AG08395 (cell line): ENCODE measurements at places on chromosomes 2 and 18.

GRCh38 chr18:31192086-31192776 is 29.6 kb upstream of the DSC1 start:
- DNase-seq, result no peak

DNA sequence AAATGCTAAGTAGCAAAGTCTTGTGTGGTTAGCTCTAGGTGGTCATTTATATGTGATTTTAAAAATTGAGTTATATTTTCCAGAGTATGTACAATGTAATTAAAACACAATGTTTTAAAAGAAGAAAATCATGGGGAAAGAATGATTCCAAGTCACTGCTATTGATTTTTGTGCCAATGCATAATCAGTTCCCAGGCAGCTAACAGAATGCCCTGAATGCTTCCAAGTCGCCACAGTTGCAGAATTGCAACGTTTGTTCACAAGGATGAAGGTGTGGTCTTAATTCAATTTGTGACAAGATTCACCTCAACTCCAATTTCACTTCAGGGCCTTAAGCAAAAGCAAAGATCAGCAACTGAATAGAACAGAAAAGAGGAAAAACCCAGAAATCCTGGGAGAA is 200.4 kb downstream of the SPP2 start:
- DNase-seq, result no peak

- DNase-seq, result no peak
Observed at GRCh38 chr2:24055750-24056149, 6.2 kb downstream of the FKBP1B start.

DNA sequence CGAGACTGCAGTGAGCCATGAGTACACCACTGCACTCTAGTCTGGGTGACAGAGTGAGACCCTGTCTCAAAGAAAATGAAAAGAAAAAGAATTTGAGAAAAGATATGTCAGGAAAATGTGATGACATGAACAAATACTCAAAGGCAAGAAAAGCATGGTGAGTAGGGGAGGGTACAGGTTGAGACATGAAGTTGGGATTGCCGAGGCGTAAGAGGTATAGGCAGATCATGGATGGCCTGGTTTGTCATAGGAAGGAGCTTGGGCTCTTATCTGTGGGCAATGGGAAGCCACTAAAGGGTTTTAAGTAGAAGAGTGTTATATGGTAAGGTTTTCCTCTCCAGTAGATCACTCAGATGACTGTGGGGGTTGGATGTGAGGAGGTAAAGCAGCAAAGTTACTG is 32.3 kb downstream of the SPAST start:
- DNase-seq, result no peak

DNA sequence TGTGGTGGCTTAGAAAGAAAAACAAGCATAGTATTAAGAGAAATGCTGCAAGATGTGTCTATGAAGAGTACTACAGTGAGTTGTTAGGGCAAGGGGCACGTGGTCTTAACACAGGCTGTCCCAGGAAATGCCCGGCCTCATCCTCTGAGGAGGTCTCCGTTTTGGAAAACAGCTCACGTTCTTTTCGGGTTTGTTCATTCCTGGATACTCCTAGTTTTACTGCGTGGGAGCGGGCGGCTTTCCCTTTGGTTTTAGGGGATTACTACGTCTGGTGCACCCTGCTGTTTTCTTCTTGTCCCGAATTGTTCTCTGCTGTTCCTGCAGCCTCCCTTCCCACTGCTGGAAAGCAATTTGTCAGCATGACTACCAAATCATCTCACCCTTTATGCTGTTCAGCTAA is 55.5 kb upstream of the RAB6D start:
- no peak for DNase-seq

DNA sequence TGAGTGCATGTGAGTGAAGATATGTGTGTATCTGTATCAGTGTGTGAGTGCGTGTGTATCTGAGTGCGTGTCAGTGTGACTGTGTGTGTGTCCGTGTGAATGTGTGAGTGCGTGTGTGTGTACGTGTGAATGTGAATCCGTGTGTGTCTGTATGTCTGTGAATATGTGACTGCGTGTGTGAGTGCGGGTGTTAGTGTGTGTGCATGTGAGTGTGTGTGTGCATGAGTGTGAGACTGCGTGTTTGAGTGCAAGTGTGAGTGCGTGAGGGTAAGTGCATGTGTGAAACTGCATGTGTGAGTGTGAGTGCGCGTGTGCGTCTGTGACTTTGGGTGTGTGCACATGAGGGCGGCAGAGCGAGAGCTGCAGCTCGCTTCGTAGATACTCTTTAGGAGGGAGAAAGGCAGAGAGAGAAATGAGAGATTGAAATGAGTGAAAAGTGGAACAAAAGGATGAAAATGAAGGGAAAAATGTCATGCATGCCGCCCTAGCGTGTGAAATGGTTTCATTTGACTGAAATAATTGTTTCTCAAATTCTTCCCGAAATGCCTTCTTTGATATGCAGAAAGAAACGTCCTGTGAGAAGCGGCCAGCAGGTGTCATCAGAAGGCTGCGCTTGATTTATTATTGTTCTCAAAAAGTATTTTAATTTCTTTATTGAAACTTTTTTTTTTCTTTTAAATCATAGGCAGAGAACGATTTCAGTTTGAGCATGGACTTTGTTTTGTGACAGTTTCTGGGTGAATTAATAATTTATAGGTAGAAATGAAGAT is 25.6 kb downstream of the ZNF407 start:
- DNase-seq, result no peak

DNA sequence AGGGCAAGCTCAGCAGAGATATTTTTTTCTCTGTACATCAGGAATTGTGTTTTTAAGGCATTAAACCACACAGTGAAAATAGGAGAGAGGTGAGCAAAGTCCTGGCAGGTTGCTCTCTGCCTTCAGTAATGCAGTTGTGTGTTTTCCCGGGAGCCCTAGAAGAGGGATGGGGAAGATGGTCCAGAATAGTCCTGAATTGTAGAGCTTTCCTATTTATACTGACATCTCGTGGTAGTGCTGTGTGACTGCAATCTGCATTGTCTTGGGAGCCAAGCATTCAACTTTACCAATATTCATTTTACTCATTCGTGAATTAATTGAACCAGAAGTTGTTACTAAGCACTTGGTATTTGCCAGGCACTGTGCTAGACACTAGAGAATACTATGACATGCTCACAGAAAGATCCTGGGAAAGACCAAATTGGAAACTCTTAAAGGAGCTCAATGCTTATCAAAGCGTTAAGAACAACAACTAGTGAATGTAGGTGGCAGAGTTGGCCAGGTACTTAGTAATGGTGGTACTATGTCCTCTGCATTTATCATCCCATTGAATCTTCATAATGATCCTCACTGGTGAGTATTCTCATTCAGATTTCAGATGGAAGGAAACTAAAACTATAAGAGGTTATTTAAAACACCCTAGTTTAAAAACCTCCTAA is 214.6 kb downstream of the TRIB2 start:
- peak; percentile 77 for DNase-seq

- DNase-seq, result peak; percentile 57
Observed at GRCh38 chr2:61658841-61659780, 121.0 kb upstream of the XPO1 start.

- DNase-seq, result peak; percentile 83
Observed at GRCh38 chr2:229407170-229407569, 136.1 kb upstream of the PID1 start.

- DNase-seq, result peak; percentile 4
Observed at GRCh38 chr18:35982409-35983114, 10.1 kb downstream of the RMP24 start.

- DNase-seq, result no peak
Observed at GRCh38 chr18:1526991-1527390, 622.3 kb downstream of the ADCYAP1 start.
